ENCODE measurements at places on chromosomes 11 and 22.
A peak's percentile ranks its signal among the peaks of the same experiment; 100 is the strongest.

DNA sequence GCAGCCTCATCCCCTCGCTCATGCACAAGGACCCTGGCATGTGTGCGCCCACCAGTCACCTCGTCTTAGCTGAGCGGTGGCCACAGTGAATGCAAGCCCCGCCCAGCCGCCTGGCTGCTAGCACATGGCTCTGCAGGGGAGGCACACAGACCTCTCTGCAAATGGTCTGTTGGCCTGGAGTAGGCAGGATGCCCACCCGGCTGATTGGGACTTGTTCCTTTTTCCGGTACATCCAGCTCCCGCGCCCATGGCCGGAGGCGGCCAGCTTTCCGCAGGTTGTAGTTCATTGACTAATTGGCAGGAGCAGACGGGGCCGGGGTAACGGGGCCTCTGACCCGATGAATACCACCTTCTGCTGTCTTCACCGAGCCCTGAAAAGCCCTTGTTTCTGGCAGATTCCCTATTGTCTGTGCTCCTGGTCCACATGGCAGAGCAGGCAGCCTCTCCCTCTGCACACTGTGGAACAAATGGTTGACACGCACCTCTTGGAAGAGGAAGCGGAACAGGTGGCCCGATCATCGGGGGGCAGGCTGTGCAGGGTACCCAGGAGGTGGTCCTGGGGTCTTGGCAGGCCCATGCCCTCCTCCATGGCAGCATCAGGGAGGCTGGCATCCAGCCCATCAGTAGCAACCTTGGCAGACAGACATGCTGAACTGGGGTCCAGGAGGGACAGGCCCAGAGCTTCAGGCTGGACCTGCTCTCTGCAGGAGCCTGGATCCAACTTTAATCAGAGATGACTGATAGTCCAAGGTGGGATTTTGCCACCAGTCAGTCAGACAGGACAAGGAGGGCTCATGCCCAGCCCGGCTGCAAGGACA is 1512.0 kb downstream of the BRD1 start:
- DNase-seq, result no peak

GRCh38 chr22:19871845-19872778 is 17.4 kb upstream of the GNB1L start:
- DNase-seq, result no peak

GRCh38 chr11:400241-400689 is 6.3 kb downstream of the PKP3 start:
- no peak for DNase-seq

GRCh38 chr11:109305009-109305408 is 117.0 kb upstream of the C11orf87 start:
- no peak for DNase-seq

DNA sequence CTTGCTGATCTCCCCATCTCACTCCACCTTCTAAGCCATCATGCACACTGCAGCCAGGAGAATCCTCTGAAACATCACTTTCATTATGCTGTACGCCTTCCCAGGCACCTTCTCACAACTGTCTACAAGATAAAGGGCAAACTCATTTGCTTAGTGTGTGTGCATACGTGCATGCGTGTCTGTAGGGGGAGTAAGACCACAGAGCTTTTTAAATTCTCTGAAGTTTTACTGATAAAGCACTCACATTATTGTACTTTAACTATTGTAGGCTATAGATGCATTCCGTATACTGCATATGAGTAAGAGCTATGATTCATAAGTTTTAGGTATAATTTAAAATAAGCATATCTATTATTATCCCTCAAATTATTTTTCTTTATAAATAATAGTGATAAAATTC is 15.3 kb upstream of the ANKK1 start:
- DNase-seq, result no peak

- DNase-seq, result no peak
Observed at GRCh38 chr11:70647188-70648166, 249.1 kb downstream of the CTTN start.

DNA sequence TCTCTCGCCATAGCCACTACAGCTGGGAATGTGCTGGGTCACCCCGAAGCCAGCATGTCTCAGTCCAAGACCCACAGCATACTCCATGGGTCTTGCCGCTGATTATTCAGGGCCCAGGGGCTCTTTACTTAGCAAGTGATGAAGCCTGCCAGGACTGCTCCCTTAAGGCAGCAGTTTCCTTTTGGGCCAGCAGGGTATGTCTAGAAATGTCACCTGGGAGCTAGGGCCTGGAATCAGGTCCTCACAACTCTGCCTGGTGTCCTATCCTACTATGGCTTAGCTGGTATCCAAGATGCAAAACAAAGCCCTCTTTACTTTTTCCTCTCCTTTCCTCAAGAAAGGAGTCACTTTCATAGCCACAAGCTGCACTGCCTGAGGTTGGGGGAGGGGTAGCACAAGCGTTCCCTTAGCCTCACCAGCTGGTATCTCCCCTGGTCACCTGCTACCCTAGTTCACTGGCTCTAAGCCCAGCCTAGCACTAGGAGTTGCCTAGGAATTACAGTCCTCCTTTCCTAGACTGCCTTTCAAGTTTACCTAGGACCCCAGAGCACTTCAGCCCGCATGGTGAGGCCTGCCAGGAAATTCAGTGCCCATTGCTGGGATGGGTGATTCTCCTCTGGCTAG is 22.6 kb upstream of the NCR3LG1 start:
- no peak for DNase-seq

- DNase-seq, result peak; percentile 97
Observed at GRCh38 chr22:37817705-37818408, 5.3 kb upstream of the GALR3 start.

- DNase-seq, result peak; percentile 30
Observed at GRCh38 chr11:2204361-2205213, 33.0 kb upstream of the TH start.

DNA sequence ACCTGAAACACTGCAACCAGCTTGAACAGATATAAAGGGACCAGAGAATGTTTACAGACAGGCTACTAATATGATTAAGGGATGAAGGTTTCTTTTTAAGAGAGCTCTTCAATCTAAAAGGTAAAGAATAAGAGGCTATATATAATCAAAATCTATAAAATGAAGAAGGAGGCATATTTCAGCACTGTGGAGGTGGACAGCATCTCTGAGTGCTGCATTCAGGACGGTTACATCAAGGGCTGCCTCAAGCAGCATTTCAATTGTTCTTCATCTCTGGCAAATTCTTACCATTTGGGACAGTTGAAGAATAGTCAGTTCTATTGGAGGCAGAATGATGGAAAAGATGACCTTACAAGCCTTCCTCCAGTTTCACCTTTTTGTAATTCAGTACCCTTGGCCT is 139.6 kb upstream of the LMO1 start:
- no peak for DNase-seq

- peak; percentile 42 for DNase-seq
Observed at GRCh38 chr11:73204711-73205121, 13.4 kb upstream of the P2RY2 start.

DNA sequence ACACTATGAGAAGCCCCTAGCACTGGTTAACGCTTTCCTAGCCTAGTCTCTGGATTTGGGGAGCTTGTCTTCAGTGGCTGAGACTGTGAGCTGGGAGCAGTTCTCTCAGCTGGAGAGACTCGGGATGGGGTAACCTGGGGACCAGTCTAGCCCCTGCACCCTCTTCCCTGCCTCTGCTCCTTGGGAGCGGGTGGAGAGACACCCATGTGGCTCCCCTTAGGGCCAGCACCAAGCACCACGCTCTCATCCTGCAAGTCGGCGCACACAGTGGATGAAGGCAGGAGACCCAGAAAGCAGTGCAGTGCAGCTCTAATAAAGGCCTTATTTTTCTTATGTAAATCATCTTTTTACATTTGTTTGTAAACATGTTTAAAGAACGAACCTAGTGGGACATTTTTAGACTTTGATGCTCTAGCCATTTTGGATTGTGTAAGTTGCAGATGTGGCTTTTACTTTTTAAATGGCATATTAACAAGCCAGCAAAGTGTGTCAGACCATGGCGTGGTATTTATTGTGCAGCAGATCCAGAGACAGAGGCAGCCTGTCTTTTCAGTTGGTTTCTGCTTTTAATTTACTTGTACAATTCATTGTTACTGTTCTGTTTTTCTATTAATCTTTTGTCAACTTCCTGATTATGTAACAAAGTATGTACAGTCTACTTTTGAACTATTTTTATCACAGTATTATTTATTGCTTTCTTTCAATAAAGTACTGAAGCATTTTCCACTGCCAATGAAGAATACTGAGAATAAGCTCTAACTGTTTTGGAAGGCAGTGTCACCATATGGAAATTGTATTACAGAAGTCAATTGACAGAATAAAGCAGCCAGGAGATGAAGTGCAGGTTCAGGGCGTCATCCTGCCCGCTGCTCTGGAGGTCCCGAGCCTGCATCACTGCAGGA is 14.4 kb upstream of the CTTN start:
- no peak for DNase-seq

DNA sequence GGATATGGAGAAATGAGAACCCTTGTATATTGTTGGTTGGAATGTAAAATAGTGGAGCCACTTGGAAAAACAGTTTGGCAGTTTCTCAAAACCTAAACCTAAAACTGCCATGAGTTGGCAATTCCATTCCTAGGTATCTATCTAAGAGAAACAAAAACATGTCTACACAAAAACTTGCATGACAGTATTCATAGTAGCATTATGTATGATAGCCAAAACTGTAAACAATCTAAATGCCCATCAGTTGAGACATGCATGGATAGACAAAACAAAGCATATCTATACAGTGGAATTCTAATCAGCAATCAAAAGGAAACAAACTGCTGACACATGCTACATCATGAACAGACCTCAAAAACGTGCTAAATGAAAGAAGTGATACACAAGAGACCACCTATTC is 34.9 kb downstream of the TRAF6 start:
- DNase-seq, result no peak

- DNase-seq, result peak; percentile 37
Observed at GRCh38 chr11:69321877-69322361, 28.0 kb downstream of the MYEOV start.

DNA sequence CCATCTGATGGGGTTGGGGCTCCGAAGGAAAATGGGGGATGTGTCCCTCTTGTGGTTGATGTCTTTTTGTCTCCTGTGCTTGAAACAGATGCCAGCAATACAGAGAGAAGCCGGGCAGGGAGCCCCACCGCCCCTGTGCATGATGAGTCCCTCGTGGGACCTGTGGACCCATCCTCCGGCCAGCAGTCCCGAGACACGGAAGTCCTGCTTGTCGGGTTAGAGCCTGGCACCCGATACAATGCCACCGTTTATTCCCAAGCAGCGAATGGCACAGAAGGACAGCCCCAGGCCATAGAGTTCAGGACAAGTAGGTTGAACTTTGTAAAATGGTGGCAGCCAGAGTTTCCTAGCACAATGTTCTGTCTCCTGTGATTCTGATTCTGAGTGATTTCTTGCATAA is 91.7 kb upstream of the OR4B1 start:
- no peak for DNase-seq

DNA sequence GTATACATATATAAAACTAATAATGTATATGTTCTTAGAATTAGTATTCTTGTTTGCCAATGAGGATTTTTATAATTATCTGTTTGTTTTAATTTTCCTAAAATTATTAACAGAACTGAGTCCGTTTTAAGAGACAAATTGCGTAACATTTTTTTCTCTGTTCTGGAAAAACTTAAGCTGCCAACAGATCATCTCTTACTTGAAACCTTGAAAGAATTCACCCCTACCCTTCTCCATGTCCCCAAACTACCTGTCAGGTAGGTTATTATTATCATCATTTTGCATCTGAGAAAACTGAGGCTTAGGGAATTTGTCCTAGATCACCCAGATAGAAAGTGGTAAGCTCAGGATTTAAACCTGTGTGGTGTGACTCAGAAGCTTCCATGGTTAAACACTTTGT is 14.7 kb downstream of the SLC5A4 start:
- no peak for DNase-seq

- no peak for DNase-seq
Observed at GRCh38 chr11:120698918-120699317, 187.4 kb downstream of the GRIK4 start.

- DNase-seq, result no peak
Observed at GRCh38 chr22:27885977-27886842, 32.8 kb downstream of the PITPNB start.

DNA sequence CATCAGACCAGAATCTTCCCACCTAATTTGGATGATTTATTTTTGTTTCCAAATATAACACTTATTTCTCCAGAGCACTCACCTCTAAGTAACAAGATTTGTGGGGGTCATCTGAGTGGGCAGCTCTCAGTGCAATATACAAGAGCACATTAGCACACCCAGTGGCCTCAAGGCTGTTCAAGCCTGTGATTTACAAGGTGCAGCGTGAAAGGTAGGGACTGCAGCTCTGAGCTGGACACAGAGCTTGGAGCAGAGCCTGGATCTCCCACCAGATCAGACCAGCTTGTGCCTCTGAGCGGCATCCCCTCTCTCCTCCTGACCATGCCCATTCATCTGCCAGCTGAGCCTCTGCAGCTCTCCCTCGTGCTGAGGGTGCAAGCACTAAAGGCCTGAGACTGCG is 323.3 kb upstream of the ZC3H12C start:
- no peak for DNase-seq

DNA sequence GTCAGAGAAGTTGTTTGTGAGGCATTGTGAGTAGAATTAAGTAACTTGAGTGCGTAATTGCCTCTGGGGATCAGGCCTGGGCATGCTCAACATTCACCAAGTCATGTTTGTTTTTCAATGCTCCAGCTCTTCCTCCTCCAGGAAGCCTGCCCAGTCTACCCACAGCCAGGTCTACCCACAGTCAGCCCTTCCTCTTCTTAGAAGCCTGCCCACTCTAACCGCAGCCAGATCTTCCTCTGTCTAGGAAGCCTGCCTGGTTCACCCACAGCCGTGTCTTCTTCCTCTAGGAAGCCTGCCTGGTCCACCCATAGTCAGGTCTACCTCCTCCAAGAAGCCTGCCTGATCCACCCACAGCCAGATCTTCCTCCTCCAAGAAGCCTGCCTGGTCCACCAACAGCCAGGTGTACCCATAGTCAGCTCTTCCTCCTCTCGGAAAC is 25.0 kb downstream of the LRP5 start:
- no peak for DNase-seq

- DNase-seq, result no peak
Observed at GRCh38 chr11:71418643-71419042, 29.6 kb downstream of the DHCR7 start.

DNA sequence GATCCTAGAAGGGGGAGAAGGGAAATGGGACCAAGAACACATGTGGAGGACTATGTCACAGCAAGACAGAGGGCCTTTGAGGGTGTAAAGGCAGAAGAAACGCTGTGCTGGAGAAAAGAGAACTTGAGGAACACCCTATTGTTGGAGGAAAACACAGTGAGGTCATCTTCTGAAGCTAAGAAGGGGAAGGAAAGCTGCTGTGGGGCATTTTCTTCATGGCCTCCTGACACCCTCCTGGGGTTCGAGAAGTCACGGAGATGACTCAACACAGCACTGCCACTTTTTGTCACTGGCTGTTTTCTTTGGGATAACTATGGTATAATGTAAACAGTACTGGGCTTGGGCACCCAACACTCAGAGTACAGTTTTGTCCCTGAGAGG is 492.6 kb upstream of the CADM1 start:
- no peak for DNase-seq

DNA sequence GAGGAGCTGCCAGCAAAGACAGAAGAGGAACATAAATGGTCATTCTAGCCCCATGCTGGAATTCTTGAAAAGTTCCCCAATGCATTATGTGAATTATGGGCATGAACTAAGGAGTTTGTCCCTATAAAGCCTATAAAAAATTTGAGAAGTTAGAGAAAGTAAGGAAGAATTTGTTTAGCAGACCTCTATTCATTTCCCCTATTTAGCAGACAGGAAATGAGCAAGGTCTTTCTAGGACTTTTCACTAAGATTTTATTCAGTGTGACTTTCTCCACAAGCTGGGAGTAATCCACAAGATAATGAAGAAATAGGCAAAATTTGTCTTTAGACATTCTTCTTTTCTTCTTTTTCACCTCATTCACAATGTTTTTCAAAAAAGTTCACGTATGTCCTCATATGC is 20.0 kb downstream of the PRRG4 start:
- no peak for DNase-seq
